ENCODE measurements at places on chromosomes 1 and 21.
A peak's percentile ranks its signal among the peaks of the same experiment; 100 is the strongest.

DNA sequence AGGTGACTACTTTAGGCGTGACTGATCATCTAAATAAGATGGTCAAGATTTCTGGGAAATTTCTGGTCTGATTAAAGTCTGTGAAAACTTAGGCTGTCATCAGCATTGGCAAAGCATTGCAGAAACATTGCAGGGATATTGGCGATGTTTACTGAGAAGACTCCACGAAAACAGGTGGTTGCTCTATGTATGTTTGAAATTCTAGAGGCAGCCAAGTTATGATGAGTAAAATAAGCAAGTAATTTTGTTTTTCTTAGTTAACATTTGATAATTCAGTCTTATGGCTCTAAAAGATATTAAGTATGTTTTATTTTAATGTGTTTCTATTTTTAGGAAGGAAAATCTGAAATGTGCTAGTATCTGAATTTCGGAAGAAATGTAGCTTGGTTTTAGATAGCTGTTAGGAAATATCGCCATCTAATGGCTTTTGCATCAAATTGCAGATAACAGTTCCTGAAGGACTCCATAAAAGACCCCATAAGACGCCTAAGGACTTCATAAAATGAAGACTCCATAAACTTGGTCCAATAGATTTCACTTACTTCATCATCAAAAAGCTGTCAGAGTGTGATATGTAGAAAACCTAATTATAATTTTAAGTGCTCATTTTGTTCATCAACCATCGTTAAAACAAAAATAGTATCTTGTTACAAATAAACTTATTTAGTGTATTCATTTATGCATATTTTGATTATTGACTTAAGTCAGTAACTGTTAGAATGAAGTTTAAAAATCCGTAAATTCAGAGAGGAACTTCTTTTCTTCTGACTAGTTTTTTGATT is 344.6 kb downstream of the RYR2 start:
- DNase-seq: no peak

DNA sequence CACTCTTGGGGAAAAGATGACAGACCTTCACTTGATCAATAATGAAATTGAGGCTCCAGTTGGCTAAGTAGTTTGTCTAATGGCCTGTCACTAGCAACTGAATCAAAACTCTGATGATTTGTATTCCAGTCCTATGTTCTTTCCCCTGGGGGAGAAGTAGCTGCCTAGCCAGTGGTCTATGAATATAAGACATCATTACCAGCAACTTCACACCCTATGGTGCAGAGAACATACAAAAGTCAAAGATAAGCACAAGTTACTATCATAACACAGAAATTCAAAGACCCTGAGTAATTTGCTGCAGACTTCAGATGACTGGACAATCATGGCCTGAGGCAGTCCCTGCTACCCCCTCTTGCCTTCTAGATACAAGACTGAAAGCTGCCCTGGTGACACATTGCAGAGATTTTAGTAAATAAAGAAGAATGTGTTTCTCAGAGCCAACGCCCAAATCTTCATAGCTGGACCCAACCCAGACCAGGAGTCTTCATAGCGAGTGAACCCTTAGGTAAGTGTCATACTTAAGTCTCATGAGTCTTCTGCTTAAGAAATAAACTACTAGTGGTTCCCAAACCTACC is 993 bp downstream of the PDZK1 start:
- no peak for DNase-seq

DNA sequence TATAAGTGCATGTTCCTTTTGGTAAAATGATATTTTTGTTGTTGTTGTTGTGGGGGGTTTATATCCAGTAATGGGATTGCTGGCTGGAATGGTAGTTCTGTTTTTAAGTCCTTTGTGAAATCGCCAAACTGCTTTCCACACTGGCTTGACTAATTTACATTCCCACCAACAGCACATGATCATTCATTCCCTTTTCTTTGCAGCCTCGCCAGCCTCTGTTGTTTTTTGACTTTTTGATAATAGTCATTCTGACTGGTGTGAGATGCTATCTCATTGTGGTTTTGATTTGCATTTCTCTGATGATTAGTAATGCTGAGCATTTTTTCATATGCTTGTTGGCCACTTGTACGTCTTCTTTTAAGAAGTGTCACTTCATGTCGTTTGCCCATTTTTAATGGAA is 188.5 kb upstream of the CHRM3 start:
- no peak for DNase-seq

DNA sequence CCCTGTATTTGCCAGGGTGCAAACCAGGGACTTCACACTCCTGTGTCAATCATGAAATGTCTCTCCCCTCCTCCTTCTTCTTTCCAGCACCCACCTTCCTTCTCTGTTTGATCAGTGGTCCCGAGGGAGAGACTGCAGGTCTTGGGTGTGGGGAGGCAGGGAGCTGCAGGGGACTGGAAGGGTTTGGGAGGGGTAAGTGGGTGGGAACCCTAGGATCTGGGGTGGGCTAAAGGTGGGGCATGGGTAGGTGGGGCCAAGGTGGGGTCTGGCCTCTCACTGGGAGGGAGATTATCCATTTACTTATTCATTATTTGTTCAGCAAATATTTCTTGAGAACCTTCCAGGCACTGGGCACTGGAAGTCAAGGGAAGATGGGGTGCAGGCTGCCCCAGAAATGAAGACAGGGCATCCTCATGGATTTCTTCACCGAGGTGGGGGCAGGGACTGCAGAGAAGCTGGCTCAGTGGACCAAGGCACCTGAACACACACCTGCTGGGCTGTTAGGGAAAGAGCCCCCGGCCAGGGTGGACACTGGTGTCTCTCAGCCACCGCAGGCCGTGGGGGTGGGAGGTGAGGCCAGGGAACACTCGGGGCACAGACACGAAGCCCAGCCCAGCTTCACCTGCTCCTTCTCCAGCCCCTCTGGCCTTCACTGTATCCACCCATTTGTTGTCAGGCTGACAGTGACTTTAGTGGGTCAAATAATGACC is 193.9 kb upstream of the C1orf174 start:
- no peak for DNase-seq

DNA sequence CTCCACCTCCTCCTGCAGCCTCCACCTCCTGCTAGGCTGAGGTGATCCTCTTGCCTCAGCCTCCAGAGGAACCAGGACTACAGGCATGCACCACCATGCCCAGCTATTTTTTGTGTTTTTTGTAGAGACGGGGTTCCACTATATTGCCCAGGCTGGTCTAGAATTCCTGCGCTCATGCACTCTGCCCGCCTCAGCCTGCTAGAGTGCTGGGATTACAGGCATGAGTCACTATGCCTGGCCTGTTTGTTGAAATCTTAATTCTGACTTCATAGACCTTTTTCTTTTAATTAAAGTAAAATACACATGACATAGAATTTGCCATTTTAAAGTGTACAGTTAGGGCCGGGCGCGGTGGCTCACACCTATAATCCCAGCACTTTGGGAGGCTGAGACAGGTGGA is 42.7 kb downstream of the FAAP20 start:
- no peak for DNase-seq

- DNase-seq: peak; percentile 29
Measured at GRCh38 chr1:174954073-174954460, 45.7 kb upstream of the CACYBP start.

- DNase-seq: no peak
Measured at GRCh38 chr1:12124693-12125421, 41.9 kb upstream of the TNFRSF1B start.

GRCh38 chr1:19395678-19396192 is 83.6 kb downstream of the SLC66A1 start:
- DNase-seq: no peak

- no peak for DNase-seq
Measured at GRCh38 chr1:31432592-31433395, 19.8 kb downstream of the SERINC2 start.
